CD4-positive, alpha-beta memory T cell (primary cell): ENCODE measurements at places on chromosomes 7 and 10.

DNA sequence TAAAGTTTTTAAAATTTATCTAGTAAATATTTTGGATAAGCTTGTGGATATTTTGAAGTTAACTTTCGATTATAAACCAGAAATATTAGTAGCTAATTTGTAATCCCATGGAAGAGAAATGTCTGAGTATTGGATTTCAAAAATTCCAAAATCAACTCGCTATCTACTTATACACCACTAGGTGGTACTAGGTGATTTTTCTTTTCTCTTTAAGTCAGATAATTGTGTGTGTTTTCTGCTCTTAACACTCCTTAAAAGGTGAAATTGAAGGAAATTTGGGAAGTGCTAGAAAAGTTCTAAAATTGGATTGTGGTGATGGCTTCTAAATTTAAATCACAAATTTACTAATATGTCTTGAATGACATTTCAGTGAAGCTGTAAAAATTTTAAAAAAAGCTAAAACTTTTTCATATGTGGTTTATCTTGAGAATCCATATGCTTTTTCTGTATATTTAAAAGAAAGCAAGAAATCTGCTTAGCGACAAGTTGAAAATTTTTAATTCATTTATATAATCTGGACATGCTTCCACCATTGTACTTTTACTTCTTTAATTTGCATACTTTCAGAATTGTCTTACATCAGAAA lies 90.2 kb downstream of the IPMK start:
- peak; percentile 14 for DNase-seq

DNA sequence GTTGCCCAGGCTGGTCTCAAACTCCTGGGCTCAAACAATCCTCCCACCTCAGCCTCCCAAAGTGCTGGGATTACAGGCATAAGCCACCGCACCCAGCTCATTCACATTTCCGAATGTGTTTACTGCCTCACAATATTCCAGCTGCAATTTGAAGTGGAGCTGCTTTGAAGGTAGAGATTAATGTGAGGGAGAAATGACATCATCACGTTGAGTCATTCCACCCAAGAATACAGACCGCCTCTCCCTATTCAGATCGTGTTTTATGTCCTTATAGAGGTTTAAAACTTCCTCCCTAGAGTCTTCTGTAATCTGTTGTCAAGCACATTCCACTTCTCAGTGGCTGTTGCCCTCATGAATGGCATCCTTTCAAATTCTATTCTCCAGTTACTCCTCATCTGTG lies 100.4 kb upstream of the PDGFA start:
- no peak for DNase-seq

DNA sequence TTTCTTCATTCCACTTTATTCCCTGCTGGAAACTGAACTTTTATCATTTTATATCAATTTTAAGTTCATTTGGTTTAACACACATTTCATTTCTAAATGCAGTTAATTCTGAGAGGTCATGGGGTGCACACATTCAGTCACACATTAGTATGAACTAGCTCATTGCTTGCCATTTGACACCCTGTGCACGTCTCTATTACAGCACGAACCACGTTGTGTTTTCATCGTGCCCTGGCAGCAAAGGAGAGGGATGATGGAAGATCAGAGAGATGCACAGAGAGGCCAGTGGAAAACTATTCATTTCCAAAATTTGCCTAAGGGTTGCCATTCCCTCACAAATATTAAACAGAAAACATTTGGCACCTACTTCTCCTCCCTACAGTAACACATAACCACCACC lies 45.4 kb downstream of the CTNNA3 start:
- DNase-seq: no peak

DNA sequence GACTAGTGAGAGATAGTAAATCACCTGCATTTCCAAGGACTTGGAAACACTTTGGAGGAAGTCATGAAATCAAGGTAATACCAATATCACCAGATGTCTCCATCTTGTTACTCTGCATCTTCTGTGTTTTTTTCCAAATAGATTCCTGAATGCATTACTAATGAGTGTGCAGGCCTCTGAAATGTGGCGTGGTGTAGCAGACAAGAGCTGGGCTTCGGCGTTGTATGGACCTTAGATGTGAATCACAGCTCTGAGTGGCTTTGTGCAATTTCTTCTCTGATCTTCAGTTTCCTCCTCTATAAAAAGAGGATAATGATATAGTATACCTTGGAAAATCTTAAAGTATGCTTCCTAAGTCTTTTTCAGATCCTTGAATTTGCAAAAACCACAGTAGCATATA lies 9.6 kb upstream of the MYPN start:
- no peak for DNase-seq

GRCh38 chr7:65475040-65475726 lies 101.5 kb downstream of the ZNF92 start:
- DNase-seq: no peak

- no peak for DNase-seq
These were observed 73.8 kb upstream of the GTF2IRD1 start for GRCh38 chr7:74379938-74380337.
